ENCODE measurements at places on chromosomes 3 and 15.

DNA sequence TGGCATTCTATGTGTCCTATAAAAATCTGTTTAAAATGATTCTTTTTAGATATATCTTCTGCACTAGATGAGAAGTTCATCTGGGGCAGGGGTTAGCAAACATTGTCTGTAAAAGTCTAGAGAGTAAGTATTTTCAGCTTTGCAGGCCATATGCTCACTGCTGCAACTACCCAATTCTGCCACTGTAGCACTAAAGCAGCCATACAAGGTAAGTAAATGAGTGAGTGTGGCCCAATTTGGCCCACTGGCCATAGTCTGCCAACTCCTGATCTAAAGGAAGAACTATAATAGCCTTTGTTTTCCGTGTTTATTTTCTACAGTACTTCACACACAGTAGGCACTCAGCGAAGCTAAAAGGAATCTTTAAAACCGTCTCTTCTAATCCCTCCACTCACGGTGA, 42.3 kb downstream of the DLG1 start:
- no peak for DNase-seq

- DNase-seq = no peak
Observed at GRCh38 chr3:3082234-3082924, 27.8 kb downstream of the IL5RA start.

GRCh38 chr15:82178061-82178460, 84.5 kb downstream of the EFL1 start:
- no peak for DNase-seq

- DNase-seq = no peak
Observed at GRCh38 chr3:102478160-102478559, 43.3 kb downstream of the ZPLD1 start.

- DNase-seq = no peak
Observed at GRCh38 chr3:198093112-198093679, 133.2 kb downstream of the LMLN start.

DNA sequence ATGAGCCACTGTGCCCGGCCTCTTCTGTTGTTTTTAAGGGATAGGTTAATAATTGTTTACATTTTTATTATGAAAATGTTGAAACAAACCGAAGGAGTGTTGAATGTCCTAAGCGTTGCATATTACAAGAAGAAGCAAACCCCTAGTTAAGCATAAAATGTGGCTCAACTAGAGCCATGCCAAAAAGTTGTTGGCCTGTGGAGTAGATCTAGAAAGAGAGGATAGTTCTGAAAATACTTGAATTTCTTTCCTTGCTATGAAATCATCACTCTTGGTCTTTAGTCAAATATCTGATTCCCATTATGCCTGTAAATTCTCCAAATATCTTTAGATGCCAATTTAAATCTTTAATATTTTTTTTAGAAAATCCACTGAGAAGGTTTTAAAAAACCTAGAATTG, 12.8 kb downstream of the RBP2 start:
- DNase-seq = no peak

GRCh38 chr3:42486814-42487565, 15.5 kb upstream of the VIPR1 start:
- DNase-seq = no peak

GRCh38 chr3:188905547-188905946, 266.2 kb upstream of the TPRG1 start:
- no peak for DNase-seq

DNA sequence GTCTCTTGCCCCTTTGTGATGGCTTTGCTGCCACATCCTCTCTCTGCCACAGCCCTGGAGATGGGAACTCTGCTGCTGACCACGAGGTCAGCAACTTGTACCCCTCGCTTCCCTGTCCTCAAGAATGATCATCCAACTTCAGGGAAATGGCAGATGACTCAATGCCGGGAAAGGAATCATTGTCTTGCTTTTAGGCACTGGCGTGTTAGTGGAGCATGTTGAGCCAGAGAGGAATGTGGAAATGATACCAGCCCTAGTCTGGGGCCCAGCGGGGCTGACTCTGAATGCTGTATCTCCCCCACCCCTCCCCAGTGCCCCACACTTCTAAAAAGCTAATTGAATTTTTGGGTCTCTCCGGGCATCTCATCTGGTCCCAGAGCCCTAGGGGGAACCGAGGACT, 184.9 kb upstream of the BHLHE40 start:
- no peak for DNase-seq

- no peak for DNase-seq
Observed at GRCh38 chr15:93072411-93073394, 16.3 kb downstream of the RGMA start.

DNA sequence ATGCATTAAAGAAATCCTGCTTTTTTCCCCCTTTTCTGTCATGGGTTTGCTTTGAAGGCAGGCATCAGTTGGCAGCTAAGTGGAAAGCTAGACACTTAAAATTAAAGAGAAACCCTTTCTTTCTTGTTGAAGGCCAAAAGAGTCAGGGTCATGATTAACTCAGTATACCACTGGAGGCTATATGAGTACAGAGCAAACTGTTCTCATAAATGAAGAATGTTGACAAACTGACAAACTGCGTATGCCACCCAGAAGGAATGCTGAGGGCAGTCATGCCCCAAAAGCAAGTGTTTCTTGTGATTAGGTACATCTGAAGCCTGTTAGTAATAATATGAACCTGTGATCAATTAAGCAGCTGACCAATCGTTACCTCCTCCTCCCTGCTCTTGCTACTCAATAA, 43.6 kb upstream of the COL6A6 start:
- no peak for DNase-seq

- DNase-seq = no peak
Observed at GRCh38 chr15:32028921-32029320, 1.4 kb upstream of the CHRNA7 start.

DNA sequence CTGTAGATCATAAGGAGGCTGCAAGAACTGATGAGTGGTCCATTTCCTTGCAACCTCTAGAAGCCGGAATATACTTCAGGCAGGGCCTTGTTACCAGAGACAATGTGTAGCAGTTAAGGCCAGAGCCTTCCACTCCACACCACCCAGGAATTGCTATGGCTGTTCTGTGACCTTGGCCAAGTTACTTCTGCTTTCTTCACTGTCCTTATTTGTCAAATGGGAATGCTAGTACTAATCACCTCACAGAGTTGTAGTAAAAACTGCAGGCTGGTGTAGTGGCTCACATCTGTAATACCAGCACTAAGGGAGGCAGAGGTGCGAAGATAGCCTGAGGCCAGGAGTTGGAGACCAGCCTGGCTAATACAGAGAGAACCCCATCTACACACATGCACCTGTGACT, 28.7 kb upstream of the RPN1 start:
- no peak for DNase-seq

- no peak for DNase-seq
Observed at GRCh38 chr15:92502336-92502735, 108.7 kb downstream of the ST8SIA2 start.

DNA sequence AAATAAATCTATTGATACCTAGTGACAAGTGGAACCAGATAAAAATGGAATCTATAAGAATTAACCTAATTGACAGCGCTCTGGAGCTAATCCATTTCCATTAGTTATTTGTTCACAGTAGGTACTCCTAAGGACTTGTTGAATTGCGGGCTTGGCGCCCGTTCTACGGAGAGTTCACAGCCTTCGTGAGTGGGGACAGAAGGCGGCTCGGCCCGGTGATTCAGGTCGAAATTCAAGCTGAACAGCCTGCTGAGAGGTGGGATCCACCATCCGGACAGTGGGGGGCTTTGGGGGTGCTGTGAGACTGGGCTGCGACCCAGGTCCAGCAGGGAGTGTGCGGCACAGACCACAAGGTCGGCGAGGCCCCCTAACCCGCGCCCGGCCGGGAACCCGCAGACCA, 779 bp upstream of the CTNNB1 start:
- DNase-seq = no peak

- DNase-seq = no peak
Observed at GRCh38 chr3:115646027-115646690, 22.8 kb downstream of the GAP43 start.

DNA sequence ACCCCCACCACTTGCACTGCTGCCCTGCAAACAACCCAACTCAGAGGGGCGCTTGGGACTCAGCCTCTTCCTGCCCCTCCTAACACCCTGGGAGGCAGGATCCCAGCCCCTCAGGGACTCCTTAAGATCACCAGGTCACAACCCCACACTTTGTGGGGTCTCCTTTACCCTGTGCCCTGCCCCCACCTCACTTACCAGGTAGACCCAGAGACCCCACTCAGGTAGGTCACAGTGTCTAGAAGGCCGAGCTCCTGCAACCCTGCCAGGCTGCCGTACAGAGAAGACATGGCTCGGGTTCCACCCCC, 9.1 kb downstream of the PLA2G4F start:
- DNase-seq = no peak

DNA sequence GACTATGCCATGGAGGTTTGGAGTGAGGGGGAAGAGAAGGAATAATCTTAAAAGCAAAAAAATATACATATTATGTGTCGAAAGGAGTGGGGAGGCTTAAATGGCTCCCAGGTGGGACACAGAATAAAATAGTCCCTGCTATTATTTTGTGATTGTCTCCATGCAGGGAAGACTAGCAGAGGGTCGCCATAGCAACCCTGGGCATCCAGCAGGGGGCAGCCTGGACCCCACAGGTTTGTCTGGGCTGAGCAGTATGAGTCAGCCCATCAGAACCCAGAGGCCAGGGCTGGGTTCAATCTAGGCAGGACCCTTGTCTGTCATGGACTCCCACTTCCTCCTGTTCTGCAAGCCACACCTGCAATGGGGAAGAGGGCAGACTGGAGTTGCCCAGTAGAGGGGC, 17.6 kb upstream of the LINGO1 start:
- no peak for DNase-seq

DNA sequence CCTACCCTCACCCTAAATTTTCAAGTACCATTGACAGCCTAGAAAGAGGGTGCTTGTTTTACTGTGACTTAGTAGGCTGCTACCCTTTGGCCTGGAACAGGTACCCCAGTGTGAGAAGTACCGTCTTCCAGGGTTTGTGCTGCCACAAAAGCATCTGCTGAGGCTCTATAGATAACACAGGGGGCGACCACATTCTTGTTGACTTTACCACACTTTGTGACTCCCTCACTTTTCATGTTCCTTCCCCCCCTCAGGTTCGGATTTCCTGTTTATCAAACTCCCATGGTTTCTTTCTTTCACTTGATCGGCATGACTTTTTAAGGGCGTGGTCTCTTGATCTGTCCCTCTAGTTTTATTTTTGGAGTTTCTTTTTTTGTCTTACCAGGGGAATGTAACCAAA, 23.5 kb downstream of the EXOG start:
- no peak for DNase-seq

GRCh38 chr3:72576563-72576962, 271.7 kb downstream of the SHQ1 start:
- DNase-seq = no peak

DNA sequence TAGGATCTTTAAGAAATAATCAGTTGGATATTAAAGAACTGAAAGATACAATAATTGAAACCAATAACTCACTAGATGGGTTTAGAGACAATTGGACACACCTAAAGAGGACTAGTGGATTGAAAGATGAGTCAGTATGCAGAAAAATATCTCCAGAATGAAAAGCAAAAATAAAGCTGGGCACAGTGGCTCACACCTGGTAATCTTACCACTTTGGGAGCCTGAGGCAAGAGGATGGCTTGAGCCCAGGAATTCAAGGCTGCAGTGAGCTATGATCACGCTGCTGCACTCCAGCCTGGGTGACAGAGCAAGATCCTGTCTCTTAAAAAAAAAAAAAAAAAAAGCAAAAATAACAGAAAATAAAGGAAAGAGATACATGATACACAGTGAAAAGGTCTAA, 37.4 kb upstream of the CCDC174 start:
- DNase-seq = no peak

DNA sequence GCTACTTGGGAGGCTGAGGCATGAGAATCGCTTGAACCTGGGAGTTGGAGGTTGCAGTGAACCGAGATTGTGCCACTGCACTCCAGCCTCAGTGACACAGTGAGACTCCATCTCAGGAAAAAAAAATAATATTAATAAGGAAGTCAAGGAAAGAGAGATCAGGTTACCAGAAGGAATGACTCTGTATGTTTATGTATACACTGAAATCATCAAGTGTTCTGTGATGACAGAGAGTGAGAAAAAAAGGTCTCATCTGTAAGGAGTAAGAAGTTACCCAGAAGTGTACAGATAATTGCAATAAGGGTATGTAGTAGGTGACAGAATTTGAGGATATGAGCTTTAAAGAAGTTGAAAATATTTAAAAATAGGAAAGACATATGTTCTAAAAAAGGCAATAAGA, 4.3 kb upstream of the CCDC50 start:
- no peak for DNase-seq

GRCh38 chr15:66907826-66908743, 157.3 kb upstream of the SMAD3 start:
- no peak for DNase-seq

DNA sequence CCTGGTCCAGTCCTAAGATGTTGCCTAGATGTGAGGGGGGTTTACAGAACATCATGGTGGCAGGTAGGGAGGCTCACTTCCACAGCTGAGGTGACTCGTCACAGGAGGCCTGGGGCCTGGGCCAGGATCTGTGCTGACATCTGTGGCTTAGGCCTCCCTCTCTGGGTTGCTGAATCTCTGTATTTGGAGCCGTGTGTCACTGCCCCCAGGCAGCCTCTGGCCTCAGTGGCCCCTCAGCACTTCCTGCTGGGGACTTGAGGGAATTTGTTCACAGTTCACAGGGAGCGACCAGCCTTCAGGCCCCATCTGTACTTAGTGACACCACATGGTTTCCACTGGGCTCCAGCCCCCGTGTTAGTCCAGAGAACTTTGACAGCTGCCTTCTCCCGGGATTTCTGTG, 41.7 kb upstream of the ADAMTSL3 start:
- DNase-seq = no peak

DNA sequence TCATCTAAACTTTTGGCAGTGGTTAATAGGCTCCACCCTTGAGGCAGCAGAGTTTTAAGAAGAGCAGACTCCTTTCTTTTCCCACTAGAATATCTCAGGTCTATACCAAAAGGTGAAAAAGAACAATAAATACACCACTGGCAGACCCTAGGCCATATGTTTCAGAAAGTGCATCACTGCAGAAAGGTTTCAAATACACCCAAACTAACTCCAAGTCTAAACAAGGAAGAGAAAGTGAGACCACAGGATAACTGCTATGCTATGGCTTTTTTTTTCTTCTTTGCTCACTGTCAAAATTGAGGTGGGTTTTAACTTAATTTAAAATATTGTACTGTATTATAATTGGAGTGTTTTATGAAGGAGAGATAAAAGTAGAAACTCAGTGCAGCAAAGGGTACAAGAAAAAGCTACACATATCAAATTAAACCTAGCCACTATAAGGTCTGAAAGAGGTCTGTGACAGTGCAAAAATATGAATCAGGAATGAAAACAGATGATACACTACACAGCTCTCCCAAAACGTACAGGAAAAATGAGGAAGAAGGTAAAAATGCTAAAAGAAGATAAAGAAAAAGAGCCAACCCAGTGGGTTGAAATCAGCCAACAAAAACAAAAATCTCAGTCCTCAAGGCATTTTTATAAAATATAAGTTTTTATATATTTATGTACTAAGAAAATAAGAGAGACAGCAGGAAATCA, 8.4 kb downstream of the SNX4 start:
- no peak for DNase-seq
